Neural crest cell (in vitro differentiated cells): ENCODE measurements at places on chromosomes 1 and 21. TPM values are rescaled to one million over a fixed set of nuclear protein-coding genes. Genes with fewer than 3 reads are reported as not detected.

- no peak for DNase-seq
Observed at GRCh38 chr1:151681923-151682322, 34.7 kb downstream of the CELF3 start.

GRCh38 chr1:36207339-36207738, 16.9 kb upstream of the THRAP3 start:
- DNase-seq, result no peak

- DNase-seq, result no peak
Observed at GRCh38 chr1:177007437-177008161, 156.9 kb downstream of the ASTN1 start.

- DNase-seq, result no peak
Observed at GRCh38 chr1:189596197-189596596, 881.5 kb downstream of the BRINP3 start.

The ZBTB37 gene
- total RNA-seq, result 15.7 and 18.3 TPM in 2 replicates

DNA sequence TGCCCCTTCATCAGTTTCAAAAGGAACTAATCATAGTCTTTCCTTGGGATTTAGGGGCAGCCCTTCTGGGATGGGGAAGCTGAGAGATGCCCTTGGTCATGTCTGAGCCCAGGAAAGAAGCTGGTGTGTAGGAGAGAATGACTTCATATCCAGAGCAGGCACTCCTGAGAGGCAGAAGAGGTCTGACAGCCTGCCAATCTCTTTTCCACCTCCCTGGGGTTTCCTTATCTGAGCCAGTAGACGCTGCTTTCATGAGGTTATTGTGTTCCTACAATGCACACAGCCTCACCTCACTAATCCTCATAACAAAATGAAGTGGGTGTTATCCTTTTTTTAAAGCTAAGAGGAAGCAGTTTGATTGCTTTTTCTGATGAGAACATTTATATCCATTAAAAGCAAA, 14.1 kb downstream of the ROR1 start:
- DNase-seq, result no peak

DNA sequence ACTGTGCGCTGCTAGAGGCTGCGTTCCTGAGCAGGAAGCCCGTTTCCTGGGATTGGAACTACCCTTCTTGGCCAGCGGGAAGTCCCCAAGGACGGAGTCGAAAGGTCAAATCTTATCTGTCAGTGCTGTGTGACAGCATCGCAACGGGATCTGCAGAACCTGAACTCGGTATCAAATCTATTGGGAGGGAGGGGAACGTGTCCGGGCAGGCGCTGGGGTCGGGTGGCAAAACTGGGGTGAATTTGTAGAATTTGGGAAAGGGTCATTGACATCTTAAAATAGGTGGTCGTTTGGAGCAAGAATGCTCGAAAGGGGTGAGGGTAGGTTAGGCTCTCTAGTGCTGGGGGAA, 725 bp upstream of the ARPC5 start:
- no peak for DNase-seq

DNA sequence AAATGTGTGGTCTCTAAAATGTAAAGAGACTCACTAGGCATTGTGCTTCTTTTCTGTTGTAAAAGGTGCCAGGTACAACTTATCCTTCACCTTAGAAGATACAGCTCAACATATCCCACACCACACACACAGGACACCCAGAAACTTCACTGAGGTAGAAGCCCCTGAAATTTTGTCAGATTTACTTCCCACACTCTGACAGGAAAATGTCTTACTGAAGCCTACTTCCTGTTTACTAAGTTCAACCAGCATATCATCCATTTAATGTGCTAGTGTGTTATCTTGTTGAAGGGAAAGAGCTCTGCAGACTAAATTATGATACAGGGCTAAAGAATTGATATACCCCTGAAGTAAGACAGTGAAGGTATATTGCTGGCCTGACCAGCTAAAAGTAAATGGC, 39.9 kb upstream of the INSL5 start:
- no peak for DNase-seq

DNA sequence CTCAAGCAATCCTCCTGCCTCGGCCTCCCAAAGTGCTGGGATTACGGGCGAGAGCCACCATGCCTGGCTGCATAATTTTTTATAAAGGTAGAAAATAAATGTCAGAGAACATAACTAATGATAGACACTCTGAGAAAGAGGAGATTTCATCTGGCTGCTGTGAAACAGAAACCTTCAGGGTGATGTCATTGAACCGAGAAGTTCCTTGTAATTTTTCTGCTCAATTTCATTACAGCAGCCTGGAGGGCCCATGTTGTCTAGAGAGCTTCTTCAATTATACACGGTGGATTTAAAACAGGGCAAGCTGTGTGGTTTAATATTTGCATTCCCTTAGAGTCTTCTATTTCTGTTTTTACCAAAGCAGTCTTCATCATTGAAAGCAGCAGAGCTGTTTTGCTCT, 64.3 kb upstream of the MORC3 start:
- no peak for DNase-seq

DNA sequence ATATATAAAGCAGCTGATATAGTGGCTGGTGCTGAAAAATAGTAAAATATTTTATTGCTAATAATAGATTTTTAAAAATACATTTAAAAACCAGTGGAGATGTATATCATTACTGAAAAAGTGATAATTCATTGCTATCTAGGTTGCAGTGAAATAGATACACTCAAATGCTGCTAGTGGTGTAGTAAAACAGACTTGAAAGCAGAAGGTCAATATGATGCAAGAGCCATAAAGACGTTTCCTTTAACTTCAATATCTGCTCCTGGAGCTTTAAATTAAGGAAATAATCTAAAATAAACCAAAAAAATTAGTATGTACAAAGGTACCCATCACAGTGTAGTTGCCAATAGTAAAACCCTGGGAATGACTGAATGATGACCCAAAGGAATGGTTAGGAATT, 26.2 kb downstream of the RHEX start:
- no peak for DNase-seq

DNA sequence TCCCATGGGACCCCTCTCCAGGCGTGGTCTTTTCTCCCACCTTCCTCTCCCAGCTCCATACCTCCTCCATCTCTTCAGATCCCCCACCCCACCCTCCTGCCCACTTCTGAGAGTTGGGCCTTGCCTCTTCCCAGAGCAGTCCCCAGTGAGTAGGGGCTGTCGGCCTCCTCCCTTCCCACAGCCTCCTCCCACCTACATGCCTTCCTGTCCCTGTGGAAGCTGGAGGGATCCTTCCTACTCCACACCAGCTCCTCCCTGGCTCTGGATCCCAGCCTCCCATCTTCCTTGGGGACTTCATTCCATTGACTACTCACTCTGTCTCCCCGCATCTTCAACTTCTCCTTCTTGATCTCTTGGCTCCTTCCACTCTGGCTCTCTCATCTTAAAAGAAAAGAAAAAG, 24.9 kb downstream of the KCNQ4 start:
- DNase-seq, result no peak

The FALEC gene
- 1.2 and 1.3 TPM in 2 replicates for total RNA-seq

The FMO2 gene
- total RNA-seq, result not detected in 2 replicates

GRCh38 chr1:17849216-17849615, 94.1 kb downstream of the ACTL8 start:
- DNase-seq, result no peak

DNA sequence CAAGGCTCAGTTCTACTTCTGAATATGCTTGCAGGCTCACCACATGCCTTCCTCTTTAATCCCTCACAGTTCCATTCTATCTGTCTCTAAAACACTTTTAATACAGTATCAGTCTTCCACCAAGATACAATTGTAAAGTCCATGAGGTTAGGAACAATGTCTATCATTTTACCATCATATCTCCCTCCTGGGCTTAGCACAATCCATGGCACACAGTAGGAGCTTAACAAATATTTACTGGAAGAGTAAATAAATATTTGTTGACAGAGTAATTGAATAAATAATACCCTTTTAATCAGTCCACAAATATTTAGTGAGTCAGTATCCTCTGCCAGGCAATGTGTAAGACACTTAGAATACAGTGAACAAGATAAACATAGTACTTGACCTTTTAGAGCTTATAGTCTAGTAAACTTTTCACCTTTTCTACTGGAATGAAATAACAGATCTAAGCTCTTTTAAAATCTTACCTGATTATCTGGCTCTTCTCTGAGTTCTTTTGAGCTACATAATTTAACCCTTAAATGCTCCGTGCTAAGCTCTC, 12.7 kb upstream of the GADD45A start:
- DNase-seq, result no peak
